ENCODE measurements at places on chromosomes 6 and 20.

GRCh38 chr20:44691424-44692423 lies 23.4 kb upstream of the CCN5 start:
- no peak for ATAC-seq

DNA sequence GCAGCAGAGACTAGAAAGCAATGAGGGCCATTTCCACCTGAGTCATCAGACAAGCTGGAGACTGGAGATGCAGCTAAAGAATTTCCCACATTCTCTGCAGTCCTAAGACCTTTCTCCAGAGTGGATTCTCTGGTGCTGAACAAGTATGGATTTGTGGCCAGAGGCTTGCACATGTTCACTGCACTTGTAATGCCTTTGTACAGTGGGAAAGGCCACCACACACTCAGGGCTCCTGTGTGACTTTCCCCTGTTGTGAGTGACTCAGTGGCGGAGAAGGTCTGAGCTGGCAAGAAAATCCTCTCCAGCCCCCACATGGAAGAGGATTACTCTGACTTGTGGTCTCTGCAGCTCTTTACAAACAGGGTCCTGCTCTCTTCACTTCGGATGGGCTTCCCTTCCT lies 192.3 kb downstream of the C6orf118 start:
- no peak for ATAC-seq

DNA sequence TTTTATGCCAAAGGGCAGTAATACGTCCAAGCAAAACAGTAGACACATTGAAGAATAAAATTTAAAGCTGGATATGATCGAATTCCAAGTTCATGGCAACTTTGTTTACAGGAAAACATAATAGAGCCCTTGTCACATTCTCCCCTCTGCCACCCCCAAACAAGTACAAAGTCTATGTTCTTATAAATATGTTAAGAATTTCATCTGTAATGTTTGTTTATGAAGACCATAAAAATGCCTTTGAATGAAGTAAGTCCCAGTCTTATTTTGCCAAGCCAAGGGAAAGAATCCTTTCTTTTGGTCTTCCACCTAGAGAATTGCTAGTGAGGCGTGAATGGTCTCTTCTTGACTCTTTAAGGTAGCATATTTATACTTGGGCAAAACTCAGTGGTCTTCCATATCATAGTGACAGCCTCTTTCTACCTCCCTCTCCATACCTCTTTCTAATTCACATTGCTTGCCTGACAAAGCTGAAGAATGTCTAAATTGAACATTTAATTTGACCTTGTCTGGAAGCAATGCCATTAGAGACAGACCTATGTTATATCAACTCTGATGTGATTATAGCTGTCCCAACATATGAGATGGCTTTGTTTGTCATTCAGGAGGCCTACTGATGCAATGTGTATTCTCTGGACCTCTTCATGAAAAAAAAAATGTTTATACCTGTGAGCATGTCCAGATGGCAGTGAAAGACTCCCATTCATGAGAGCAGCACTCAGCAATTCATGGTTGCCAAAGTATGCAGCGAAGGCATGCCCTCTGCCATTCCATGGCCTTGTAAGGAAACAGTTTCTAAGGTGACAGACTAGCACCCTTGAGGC lies 70.6 kb upstream of the CCN2 start:
- ATAC-seq = no peak

- no peak for ATAC-seq
Observed at GRCh38 chr6:133093956-133094355, 147.2 kb upstream of the EYA4 start.

GRCh38 chr6:19723545-19723944 lies 113.6 kb upstream of the ID4 start:
- ATAC-seq = peak; percentile 38

DNA sequence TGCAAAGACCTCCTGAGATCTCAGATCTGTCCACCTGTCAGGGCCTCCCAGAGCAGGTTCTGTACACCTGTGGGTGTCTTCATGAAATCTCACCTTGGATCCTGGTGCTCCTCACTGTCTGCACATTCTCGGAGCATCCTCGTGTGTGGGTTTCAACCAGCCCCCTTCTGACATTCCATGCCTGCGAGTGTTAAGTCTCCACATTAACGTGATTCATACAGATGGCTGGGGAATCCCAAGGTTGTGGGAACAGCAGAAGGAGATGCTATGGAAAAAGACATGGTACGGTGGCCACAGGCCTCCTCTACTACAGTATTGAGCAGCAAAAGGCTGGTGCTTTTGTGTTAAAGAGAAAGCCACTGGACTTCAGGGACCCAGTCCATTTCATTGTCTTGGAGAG lies 556.5 kb downstream of the DHX35 start:
- no peak for ATAC-seq

GRCh38 chr6:56329271-56330050 lies 82.1 kb upstream of the COL21A1 start:
- ATAC-seq = no peak

- ATAC-seq = no peak
Observed at GRCh38 chr20:62230696-62231095, 7.6 kb upstream of the OSBPL2 start.

- no peak for ATAC-seq
Observed at GRCh38 chr20:20010639-20011500, 6.3 kb upstream of the NAA20 start.

- ATAC-seq = no peak
Observed at GRCh38 chr20:48406912-48407340, 420.9 kb downstream of the PREX1 start.

DNA sequence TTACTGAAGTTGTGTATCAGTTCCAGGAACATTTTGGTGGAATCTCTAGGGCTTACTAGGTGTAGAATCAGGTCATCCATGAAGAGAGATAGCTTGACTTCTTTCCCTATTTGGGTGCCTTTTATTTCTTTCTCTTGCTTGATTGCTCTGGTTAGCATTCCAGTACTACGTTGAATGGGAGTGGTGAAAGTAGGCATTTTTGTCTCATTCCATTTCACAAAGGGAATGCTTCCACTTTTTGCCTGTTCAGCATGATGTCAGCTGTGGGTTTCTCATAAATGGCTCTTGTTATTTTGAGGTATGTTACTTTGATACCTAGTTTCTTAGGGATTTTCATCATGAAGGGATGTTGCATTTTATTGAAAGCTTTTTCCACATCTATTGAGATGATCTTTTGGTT lies 195.3 kb downstream of the MOXD1 start:
- no peak for ATAC-seq

DNA sequence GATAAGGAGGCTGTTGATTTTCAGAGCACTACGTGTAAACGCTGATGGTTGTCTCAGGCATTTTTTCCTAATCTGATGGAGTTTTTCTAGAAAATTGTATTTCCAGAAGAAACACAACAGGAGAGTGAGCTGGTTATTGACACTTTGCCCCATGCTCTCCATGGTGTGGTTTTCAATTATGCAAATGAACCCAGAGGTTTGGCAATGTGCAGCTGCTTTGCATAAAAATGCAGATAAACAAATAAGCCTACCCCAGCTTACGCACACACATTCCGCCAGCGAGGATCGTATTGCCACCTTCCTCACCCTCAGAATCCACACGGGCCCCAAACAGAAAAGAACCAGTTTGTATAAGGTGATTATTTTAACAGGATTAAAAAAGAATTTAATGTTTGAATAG lies 45.1 kb upstream of the FRMD1 start:
- no peak for ATAC-seq

- no peak for ATAC-seq
Observed at GRCh38 chr6:36063318-36064060, 35.9 kb downstream of the MAPK14 start.

DNA sequence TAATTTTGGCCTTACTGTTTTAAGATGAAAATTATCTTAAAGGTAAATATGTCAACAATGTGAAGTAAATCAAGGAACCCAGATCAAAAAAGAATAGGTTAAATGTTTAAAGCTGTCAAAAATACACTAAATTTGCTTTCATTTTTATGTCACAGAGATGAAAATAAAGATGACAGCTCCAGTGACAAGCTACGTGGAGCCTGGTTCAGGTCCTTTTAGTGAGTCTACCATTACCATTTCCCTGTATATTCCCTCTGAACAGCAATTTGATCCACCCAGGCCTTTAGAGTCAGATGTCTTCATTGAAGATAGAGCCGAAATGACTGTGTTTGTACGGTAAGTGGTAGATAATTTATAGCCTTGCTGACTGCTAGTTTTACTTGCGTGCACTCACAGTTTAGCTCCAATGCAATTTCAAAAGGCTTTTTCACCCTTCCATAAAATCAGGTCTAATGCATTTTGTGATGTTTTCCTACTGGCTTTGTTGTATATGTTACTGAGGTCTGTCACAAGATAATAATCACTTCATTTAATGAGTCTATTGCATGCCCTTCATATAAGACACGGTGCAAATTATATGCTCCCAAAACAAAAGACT lies 1.9 kb downstream of the HEBP2 start:
- no peak for ATAC-seq

GRCh38 chr20:42191140-42191860 lies 573.1 kb upstream of the CHD6 start:
- ATAC-seq = peak; percentile 96

DNA sequence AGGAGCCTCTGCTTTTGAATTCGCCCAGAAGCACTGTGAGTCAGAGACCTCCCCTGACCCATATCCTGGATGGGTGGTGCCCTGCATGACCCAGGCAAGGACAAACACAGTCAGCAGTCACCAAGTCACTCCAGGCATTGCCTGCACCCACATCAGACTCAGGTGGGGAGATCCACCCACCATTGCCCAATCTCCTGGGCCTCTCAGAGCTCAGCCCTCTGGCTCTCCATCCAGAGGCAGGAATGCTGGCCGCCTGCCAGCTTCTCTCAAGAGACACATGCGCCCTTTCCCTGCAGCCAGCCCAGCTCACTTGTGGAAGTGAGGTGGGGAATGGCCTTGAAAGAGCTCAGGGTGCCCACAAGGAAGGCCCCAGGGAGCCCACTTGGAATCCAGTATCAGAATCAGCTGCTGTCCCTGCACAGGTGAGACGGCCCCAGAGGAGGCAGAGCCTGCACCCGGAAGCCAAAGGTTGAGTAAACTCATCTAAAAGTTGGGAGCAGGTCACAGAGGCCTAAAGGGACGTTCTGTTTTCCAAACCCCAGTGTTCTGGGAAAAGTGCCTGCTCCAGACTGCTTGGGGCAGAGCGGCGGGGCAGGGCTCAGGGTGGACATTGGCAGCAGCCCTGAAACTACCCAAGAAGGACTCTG lies 129.8 kb downstream of the PREX1 start:
- ATAC-seq = peak; percentile 63

GRCh38 chr20:51284871-51285270 lies 257.6 kb downstream of the NFATC2 start:
- peak; percentile 69 for ATAC-seq

- ATAC-seq = no peak
Observed at GRCh38 chr6:112179631-112180030, 74.7 kb downstream of the LAMA4 start.

DNA sequence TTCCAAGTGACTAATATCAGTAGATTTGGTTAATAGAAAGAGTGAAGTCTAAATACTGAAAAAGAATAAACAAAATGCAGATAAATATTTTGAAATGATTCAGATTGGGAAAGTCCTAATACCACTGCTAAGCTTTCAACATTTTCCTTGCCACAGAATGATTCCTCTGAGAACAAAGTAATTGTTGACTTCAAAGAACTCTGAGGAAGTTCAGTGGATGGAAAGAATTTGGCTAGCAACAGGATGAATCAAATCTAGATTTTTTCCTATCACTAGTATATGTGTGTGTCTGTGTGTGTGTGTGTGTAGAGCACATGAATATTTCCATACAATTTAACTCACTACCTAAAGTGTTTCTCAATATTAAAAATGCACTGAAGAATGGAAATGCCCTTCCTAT lies 107.9 kb upstream of the PREP start:
- no peak for ATAC-seq

GRCh38 chr6:13924146-13924948 lies 405 bp upstream of the RNF182 start:
- peak; percentile 36 for ATAC-seq

DNA sequence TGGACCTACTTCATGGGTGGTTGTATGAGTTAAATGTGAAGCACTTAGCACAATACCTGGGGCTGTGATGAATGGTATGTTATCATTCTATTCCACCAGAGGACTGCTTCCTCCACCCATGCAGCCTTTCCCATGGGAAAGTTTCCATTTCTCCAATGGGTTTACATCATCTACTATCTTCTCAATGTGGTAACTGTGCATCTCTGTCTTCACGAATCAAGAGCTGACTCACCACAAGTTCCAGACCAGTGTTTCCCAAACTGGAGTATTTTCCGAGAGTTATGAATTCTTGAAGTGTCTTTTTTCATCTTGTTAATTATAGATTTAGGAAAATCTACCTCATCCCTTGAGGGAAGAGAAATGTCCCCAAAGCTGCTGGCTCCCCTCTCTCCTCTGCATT lies 182.8 kb downstream of the UNC5CL start:
- no peak for ATAC-seq
